ENCODE measurements at places on chromosomes 12 and 14.

GRCh38 chr12:119940897-119941296 lies 48.1 kb upstream of the BICDL1 start:
- DNase-seq: peak; percentile 90

DNA sequence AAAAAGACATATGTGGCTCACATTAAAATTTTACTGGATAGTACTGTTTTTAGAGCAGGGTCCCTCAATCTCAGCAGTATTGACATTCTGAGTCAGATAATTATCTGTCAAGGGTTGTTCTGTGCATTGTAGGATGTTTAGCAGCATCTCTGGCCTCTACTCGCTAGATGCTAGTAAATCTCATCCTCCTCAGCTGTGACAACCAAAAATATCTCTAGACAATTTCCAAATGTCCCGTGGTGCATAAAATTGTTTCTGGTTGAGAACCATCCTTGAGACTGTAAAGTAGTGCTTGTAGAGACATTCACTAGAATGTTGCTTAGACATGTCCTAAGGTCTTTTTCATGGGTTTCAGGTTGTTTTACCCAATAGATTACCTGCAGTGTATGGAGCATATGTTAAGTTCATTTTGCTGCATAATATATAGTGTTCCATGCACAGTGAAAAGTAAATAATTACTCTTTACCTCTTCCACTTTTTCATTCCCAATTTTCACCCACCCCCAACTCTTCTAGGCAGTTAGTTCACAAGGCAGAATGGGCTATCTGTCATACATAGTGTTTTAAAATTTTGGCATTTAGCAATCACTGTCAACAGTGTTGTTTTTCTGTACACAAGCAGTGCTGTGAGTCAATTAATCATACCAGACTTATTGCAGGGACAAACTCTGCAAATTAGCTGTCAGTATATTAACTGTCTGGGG lies 200.2 kb upstream of the SLC38A2 start:
- no peak for DNase-seq

- DNase-seq: no peak
These were observed 27.0 kb upstream of the HIGD1C start for GRCh38 chr12:50925342-50925651.

GRCh38 chr12:52682938-52683574 lies 2.8 kb upstream of the KRT1 start:
- no peak for DNase-seq

- DNase-seq: no peak
These were observed 24.7 kb upstream of the GLIPR1 start for GRCh38 chr12:75455839-75456238.

DNA sequence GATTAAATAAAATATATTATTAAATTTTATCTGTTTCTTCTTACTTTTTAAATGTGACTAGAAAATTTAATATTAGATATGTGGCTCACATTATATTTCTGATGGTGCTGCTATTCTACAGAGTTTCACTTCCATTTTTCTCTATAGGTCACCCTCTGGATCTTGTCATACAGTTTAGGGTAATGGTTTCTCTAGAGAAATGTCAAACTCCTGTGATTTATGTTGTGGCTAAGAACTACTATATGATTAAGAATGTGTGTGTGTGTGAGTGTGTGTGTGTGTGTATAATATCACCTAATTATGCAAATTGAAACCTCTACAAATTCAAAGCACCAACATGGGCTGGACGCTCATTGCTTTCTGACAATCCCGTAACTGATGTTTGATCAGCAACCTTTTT lies 325.9 kb downstream of the ADAMTS20 start:
- no peak for DNase-seq

DNA sequence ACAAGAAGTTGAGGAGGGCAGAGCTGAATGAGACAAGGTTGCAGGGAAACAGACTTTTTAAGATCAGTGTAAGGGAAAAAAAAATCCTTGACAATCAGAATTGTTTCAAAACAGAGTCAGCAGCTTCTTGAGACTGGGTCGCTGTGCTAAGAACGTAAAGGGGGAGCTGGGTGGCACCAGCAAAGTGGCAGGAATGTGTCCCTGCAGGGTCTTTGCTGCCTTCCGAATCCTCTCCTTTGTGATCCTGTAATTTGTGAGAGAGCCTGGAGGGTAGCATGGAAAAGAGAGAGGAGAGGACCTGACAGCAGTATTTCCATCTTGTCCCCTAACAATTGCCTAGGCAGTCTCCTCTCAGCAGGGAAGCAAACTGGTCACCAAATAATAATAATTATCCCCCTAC lies 472.8 kb downstream of the RGS6 start:
- DNase-seq: no peak

- no peak for DNase-seq
These were observed 90.3 kb downstream of the LMO3 start for GRCh38 chr12:16515666-16516065.

GRCh38 chr14:90398315-90398839 lies 1.5 kb downstream of the CALM1 start:
- DNase-seq: peak; percentile 22

- DNase-seq: no peak
These were observed 48.1 kb downstream of the DAD1 start for GRCh38 chr14:22540811-22541360.

DNA sequence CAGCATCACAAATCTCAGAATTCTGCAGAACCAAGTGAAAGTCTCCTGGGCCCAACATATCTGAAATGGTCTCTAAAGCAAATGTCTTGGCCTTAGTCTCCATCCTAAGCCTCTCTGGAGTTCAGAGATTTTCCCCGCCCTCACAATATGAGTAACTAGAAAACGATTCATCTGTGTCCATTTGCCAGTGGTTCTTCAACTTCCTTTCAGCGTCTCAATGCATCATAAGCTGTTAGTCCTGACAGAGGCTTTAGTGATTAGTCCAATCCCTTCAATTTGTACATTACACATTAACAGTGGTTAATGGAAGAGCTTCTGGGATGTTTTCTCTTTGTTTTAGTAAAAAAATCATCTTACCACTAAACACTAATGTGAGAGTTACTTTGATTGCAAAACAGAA lies 17.4 kb downstream of the NPC2 start:
- DNase-seq: peak; percentile 49

GRCh38 chr14:71261206-71261605 lies 353.9 kb downstream of the PCNX1 start:
- no peak for DNase-seq

GRCh38 chr12:62712681-62713573 lies 222.0 kb downstream of the PPM1H start:
- DNase-seq: no peak

DNA sequence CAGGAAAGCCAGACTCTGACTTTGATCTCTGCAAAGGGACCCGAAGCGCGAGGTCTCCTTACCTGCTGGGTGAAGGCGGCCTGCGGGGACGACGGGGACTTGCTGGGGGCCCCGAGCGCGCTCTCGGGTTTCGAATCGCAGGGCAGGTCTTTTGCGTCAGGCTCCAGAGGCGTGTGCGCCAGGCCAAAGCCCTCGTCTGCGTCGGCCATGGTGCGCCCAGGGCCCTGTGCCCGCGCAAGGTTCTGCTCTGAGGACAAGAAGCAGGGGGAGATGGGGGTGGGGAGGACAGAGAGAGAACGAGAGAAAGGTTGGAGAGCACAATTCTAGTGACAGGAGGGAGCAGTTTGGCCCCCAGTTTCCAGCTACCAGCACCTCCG lies 2.3 kb downstream of the TBX5 start:
- DNase-seq: no peak

- DNase-seq: no peak
These were observed 146.8 kb downstream of the TMTC2 start for GRCh38 chr12:82833481-82833880.

DNA sequence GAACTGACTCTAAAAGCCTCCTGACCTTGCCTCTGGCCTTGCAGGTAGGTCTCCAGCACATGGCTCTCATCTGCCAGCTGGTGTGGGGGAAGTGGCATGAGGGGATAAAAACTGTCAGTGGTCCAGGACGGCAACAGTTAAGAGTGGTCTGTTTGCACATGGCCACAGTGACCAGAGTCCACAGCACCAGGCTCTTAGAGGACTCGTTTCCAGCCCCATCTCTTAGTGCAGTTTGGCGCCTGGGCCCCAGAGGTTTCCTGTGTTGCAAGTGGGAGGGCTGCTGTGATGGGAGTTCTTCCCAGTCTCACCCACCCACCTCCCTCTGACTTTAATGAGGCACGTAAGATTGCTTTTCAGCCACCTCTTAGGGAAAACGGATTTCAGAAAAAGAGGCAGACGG lies 37.0 kb downstream of the APPL2 start:
- DNase-seq: no peak

- DNase-seq: no peak
These were observed 47.4 kb upstream of the DYRK2 start for GRCh38 chr12:67601126-67601525.

DNA sequence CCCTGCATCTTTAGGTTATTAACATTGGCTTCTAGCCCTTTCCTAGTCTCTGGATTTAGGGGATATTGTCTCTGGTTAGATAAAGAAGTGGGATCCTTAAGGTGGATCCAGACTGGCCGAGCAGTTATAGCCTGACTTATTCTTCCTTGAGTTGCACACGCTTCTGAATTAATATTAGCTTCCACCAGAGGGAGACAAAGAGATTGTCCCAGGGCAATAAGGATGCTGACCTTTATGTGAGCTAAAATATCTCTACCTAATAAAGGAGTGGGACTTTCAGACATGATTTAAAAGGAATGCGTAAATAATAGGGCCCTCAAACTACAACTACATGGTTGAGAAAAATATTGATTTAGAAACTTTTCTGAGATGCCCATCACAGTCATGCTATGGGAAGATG lies 139.7 kb downstream of the SLCO1B3 start:
- peak; percentile 66 for DNase-seq

DNA sequence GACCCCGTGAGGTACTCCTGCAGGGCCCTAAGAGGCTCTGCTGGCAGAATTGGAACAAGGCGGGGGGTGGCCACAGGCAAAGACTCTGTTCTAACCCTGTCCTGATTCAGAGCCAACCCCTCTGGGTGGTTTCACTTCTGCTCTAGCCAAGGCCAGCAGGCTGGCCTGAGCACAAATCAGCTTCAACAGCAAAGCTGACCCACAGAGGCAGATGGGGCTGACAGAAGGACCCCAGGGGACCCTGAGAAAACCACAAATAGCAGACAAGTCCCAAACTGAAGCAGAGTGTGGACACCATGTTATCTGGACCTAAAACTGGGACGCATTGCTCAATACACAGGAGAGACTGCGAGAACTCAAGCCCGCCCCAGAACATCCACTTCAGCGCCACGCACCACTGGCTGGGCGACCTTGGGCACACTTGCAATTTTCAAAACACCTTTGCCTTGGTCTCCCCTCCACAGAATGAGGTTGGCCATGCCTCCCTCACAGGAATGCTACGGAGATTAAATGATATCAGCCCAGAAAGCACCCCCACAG lies 76.4 kb upstream of the DICER1 start:
- no peak for DNase-seq

DNA sequence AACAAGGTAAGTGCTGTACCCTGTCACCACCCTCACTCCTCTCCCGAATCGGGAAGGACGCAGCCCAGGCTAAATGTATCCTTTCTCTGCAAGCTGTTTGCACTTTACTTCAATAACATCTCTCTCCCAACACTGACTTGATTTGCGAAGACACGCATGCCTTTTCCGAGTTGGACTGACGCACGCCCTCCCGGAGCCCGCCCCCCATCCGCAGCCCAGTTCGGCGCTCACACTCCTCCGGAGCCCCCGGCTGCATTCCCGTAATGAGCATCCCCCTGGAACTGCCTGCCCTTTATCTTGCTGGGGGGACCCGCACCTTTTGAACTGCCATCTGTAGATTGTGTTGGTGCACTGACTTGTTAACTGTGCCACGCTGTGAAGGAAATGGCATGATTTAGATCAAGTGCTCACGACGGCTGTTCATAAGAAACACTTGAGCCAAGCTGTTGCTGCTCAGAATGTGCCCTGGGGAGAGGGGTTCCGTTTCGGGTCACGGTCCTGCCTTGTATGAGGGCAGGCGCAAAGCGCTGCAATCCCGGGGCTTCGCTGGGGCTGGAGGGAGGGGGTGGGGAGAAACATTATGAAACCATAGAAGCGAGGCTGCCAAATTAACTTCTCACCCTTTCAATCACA lies 176.6 kb upstream of the CDKN3 start:
- DNase-seq: no peak

DNA sequence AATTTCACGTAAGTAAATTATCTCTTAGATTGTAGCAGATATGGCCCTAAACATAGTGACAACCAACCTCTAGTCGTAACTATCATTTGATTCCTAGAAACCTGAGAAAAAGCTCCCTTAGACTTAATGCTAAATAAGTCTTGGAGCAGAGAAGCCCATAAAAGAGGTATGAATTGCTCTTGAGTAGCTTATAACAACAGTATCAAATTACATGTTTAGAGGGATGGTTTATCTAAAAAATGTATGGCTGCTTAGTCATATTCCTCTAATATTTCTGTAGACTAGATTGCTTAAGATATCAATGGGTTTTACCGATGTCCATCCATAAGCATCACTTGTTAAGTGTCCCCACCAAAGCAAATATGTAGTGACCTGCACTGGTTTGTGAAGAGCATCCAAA lies 259.7 kb downstream of the NELL2 start:
- no peak for DNase-seq

DNA sequence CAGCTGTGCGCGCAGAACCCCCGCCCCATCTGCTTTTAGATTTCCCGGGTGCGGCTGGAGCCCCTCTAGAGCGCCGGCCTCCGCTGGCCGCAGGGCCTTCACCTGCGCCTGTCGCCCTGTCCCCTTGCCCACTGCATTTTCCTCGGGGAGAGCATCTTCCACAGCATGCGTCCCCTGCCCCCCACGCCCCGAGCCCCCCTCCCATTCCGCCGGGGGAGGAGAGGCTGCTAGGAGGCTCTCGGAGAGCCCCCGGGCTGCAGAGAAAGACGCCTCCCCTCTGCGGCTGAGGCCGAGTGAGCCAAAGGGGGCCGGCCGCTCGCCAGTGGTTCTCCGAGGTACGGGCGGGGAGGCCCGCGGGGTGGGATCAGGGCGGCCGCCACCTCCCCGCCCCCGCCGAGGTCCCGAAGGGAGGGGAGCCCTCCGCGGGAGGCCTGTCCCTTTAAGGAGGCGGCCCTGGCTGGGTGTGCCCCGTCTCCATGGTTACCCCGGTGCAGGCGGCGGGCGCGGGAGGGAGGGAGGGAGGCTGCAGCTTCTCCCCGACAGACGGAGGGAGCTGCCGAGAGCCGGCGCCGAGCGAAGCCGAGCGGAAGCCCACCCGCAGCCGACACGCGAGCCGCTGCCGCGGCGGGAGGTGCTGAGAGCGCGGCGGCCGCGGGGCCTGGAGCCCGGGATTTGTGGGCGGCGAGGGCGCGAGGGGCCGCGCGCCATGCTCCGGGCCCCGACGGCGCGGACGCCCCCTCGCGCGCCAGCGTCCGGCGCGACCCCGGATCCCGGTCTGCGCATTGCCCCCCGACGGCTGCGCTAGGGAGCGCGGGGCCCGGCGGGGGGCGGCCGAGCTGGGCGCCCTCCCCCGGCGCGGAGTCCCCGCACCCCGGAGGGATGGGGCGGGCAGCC lies at the start of gene KCNH3:
TSS of gene KCNH3 (plus strand) at position 521 of the 894 bp plus-strand sequence. CDS start 387 bp downstream, outside the sequence.
- peak; percentile 74 for DNase-seq

- no peak for DNase-seq
These were observed 276.1 kb upstream of the LMO3 start for GRCh38 chr12:16881986-16882570.

DNA sequence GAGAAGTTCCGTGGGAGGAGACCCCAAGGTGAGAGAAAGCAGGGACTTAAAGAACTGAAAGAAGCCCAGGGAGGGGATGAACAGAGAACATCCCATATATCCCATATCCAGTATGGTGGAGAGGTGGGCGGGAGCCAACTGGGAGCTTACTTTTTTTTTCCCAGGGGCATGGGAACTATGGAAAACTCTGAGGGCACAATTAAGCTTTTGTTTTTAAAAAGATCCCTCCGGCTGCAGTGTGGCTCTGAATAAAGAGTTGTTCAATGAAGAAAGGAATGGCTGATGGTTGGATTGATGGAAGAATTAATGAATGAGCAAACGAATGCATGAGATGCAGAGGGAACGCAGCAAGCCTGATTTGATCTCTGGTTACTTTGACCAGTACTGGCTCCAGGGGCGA lies 12.6 kb downstream of the NTF3 start:
- no peak for DNase-seq

All from ACHN (cell line).